Hippocampal formation (tissue), 2 donors: ENCODE measurements at places on chromosomes 5 and 9.

DNA sequence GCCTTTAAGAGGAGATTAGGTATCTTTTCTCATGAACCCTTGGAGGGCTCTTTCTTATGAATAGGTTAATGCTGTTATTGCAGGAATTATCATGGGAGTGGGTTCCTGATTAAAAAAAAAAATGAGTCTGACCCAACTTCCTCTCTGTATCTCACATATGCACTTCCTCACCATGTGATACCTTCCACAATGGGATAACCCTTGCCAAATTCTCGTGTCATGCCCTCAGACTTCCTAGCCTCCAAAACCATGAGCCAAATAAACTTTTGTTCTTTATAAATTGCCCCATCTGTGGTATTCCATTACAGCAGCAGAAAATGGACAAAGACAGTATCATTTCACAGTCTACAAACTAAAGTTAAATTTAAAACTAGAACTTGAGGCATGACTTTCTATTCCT, 1.0 kb downstream of the OR1B1 start:
- DNase-seq, result no peak

DNA sequence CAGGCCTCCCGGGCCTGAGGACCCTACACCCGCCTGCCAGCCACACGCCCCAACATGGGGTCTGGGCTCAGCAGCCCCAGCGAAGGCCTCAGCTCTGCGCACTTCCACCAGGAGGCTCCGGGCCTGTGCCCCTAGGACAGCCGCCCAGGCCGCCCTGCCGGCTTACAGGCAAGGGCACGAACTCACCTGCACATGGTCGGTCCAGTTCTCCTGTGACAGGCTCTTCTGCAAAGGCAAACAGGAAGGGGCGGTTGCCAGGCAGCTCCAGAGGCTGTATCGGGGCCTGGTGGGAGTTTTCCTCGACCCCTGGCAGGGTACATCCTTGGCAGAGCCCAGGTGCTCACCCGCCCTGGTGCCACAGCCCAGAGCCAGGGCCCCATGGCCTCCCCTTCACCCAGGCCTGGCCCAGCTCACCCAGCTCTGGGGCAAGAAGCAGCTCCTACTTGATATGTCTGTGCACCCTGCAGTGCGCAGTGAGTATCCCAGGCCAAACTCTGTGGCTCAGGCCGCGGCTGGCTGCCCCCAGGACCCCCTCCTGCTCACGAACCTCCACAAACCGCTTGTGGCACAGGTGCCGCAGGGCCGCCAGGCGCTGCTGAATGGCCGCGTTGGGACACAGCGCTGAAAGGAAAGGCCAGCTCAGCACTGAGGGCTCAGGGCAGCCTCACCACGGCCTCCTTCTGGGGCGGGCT, 52.2 kb upstream of the NRARP start:
- no peak for DNase-seq

DNA sequence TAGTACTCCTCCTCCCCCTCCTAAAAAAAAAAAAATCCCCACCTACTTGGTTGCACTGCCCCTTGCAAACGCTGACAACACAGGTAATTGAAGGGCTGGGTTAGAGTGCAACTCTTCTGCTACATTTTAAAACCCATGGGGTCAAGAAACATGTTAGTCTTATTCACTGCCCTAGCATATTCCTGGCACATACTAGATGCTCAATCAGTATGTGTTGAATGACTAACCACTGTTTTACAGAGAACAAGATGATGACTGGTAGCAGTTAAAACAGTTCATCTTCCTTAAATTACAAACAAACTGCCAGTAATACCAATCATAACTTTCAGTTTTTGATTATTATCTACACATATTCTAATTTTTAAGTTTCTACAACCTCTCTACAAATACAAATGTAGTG, 124.4 kb downstream of the NFIB start:
- no peak for DNase-seq

- no peak for DNase-seq
Measured at GRCh38 chr5:80277191-80277590, 21.3 kb upstream of the SERINC5 start.

GRCh38 chr9:136853596-136854112, 1.5 kb downstream of the MAMDC4 start:
- DNase-seq, result no peak

DNA sequence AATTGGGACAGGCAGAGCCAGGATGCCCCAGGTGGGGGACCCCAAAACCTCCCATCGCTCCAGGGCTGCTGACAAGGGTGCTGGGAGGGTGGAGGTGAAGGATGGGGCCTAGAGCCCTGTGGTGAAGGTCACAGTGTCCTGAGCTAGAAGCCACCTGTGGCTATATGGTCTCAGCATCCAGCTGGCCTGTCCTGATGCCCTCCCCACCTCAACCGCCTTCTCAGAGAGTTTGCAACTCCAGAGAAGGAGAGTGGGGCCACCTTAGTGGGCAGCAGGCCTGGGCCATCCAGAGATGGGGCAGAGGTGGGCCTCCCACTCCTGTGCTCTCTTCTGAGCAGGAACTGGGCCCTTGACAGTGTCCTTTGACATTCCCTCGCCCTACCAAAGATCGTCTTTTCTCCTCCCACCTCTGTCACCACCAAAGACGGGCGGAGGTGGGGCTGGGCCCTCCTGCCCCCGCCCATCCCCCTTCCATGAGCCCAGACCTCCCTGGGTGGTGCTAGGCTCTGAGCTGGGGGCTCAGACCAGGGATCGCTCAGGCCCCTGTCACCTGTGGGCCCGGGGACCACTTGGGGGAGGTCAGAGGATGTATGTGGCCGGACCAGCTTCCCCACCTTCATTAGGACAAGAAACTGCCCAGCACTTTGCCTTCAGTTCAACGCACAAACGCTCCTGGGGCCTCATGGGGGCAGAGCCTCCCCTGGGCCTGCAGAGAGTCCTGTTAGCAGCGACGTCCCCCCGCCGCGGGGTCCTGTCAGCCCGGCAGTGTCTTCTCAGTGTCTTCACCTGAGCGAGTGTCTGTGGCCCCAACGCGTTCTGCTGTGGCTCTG, 10.0 kb upstream of the DOLPP1 start:
- DNase-seq, result no peak

- DNase-seq, result no peak
Measured at GRCh38 chr9:94826644-94827410, 100.3 kb downstream of the AOPEP start.

DNA sequence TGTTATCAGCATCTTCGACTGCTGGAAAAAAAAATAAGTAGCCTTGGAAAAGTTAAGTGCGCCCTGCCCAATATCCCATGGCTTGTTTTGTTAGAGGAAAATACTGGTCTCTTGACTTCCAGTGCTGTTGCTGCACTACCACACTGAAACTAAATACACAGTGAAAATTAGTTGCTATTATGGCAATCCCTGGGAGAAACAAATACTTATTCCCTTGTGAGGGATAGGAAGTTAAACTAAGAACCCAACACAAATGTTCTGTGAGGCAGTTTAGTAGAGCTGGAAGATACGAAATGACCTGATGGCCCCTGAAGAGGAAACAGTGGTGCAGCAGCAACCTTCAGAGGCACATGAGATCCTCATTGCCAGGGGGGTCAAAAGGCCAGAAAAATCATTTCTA, 164.0 kb downstream of the ARL15 start:
- DNase-seq, result no peak

DNA sequence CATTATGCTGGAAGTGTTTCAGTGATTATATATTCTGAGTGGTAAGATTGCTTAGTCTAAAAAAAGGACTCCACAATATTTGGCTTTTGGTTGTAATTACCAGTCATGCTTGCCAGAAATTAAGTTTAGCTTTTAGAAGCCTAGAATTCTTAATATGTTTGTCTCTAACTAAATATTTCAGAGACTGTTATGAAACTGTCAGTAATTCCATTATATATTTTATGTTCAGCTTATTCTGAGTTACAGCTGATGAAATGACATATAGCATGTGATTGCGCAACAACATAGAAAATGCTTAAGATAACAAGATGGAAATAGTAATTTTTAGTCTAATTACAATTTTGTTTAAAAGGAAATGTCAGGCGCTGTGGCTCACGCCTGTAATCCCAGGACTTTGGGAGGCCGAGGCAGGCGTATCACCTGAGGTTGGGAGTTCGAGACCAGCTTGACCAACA, 44.2 kb downstream of the KIAA1958 start:
- no peak for DNase-seq

DNA sequence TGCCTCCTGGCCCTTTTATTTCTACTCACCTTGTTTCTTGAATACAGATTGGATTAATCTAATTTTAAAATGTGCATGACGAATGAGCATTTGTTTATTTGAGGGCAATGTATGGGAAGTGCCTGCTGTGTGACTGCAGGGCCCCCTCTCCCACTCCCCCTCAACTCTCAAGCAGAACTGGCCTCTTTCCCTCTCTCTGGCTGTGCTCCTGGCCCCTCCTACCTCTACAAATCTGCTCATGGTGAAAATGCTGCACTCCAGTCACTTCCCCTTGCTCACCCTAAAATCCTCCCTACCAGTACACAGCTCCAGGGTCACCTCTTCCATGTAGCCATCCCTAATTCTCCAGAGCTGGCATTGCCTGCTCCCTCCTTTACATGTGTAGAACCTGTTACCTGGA, 17.2 kb upstream of the NDST1 start:
- no peak for DNase-seq

DNA sequence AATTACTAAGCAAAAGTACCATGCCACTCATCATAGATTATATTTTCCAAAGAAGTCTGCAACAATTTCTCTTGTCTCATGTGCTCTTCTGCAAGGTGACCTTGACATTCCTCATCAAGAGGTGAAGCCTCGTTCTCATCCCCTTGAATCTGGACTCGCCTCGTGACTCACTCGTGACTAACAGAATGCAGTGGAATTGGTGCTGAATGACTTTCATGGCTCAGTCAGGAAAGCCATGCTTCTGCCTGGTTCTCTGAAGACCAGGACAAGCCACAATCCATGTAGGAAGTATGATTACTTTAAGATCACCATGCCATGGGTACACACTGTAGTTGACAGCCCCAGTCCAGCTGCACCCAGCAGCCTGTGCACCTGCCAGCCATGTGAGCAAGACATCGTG, 335.8 kb downstream of the GADD45G start:
- DNase-seq, result no peak

GRCh38 chr5:126947146-126948010, 83.0 kb downstream of the MARCHF3 start:
- no peak for DNase-seq

DNA sequence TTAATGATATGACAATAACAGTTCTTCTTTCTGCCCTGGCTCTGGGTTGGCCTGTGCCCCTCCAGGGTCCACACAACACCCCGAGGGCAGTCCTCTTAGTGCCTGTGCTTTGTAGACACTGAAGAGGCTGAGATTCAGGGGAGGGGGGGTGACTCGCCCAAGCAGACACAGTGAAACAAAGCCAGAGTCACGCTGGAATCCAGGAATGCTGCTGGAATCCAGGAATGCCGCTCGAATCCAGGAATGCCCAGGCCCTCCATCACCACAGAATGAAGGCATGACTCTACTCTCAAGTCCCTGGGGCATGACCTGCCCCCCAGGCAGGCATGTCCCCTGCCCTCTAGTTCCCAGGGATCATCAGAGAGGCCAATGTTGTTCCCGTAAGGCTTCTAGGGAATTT, 73.1 kb downstream of the LRSAM1 start:
- DNase-seq, result no peak

DNA sequence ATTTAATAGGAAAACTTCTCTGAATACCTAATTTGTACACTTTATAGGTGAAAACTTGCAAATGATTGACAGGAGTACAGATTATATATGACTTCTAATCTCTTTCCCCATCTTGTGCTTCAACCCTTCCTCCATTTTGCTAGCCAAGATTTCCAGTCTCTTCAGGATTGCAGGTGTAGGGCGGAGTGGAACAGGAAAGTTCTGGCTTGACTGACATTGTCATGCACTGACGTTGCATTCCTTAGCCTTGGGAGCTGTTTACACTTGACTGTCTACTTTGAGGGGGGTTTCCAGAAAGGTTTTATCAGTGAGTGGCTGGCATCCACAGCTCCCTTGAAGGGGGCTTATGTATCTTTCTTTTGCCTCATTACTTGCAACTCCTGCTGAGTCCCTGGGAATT, 34.1 kb upstream of the GRIA1 start:
- no peak for DNase-seq

- DNase-seq, result no peak
Measured at GRCh38 chr9:129863059-129863690, 27.9 kb downstream of the USP20 start.

DNA sequence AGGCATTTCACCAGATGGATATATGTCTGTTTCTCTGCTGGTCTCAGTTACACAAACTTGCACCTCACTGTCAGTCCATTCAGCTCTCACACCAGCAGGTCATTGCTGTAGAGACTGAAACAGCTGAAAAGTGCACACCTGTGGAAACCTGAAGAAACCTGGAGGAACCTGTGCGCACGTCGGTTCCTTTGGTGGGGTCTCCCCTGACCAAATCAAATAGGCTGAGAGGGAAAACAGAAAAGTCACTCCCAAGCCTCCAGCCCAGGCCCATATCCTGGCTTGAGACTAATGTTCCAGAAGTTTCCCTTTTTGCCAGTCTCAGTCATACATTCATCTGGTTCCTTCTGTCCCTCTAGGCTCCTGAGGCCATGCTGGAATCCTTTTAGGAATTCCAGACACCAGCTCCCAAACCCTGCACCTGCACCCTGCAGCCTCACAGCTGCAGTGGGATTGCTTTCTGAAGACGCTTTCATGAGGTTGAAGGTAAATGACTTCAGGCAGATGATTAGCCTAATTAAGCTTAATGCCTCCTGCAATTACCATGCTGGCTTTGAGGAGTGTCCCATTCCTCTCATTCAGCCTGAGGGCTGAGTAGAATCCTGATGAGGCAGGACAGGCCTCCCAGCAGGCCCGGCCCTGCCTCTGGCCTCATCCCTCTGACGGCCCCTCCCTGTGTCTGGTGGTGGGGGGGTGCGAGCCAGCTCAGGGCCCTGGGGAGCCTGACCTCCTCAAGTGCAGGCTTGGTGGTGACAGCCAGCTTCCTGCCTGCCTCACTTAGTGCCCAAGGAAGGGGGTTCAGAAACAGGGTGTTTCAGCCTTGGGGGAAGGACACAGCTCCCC, 24.3 kb upstream of the CXCL14 start:
- no peak for DNase-seq

DNA sequence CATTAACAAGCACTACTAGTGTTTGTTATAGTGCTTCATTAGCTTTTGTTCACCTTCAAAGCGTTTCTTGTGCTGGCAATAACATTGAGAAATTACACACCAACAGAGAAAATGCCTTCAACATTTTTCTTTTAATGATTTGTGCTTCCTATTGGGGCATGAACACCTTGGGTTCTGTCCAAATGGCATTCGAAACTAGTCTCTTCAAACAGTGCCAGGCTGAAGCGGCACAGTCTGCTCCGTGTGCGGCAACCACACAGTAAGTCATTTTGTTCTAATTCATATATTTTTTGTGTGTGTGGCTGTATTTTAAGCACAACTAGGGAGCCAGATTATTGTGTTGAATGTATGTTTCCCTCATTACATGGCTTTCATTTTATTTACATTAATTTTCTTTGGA, 414.7 kb upstream of the SGCD start:
- DNase-seq, result no peak

- DNase-seq, result peak; percentile 75
Measured at GRCh38 chr9:2620919-2621721, 467 bp upstream of the VLDLR start.

GRCh38 chr5:89246864-89247263, 363.9 kb upstream of the MEF2C start:
- DNase-seq, result no peak
